ENCODE measurements at places on chromosomes 5 and 9.

DNA sequence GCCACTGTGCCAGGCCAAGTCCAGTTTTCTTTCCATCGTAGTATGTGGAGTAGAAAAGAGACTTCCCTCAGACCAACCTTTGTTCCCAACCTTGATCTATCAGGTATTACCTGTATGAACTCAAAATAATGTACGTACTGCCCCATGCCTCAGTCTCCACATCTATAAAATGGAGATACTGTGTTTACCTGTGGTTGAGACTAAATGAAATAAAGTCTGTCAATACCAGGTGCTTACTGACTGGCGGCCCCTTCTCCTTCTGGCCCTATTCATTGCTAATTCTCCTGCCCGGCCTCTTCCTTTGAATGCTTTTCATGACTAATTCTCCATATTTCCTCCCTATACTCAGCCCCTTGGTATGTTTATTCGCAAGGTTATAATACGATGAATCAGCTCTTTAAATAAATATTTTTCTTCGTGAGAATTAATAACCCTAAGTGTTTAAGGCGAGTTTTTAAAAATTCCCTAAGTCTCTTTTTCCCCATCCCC lies 89.6 kb upstream of the BASP1 start:
- no peak for DNase-seq

GRCh38 chr9:134100040-134100439 lies 32.2 kb upstream of the BRD3 start:
- DNase-seq = no peak

- peak; percentile 32 for DNase-seq
Observed at GRCh38 chr5:151924564-151925301, at the start of gene GLRA1. Gene GLRA1, minus strand, starts transcription at chr5:151924851. Its CDS starts 302 bp downstream, at chr5:151924549.

DNA sequence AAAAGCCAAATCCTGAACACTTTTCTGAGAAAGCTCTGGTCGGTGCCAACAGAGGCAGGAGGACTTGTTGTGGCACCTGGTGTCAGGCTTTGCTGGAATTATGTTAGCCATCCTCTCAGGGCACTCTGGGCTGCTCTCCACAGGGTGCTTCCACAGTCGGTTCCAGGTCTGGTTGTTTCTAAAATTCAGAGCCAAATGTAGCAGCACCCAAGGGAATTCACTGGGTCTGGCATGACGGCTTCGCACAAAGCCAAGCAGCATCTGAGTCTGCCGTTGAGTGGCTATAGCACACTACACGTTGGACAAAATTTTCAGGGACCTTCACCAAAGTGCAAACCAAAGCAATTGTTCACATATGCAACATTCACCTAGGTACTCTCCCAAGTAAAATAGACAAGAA lies 110.2 kb downstream of the PJA2 start:
- no peak for DNase-seq

- no peak for DNase-seq
Observed at GRCh38 chr5:158082696-158083287, 223.8 kb upstream of the CLINT1 start.

DNA sequence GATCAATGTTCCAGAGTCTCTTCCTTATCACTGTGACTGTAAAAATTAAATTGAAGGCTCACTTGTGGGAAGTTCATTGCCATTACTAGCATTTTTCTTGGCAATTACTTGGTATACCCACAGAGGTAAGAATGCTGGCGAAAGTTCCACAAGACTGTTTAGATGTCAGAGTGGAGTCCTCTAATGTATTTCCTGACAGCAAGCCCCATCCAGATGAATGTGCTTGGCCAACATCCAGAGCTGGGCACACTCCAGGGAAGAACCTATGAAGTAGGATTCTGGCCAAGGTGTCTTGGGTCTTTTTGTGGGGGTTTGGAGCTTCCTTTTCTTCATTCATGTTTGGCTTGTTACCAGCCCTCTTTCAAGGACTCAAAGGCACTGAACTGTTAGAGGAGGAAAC lies 473.6 kb downstream of the DMAC1 start:
- no peak for DNase-seq

DNA sequence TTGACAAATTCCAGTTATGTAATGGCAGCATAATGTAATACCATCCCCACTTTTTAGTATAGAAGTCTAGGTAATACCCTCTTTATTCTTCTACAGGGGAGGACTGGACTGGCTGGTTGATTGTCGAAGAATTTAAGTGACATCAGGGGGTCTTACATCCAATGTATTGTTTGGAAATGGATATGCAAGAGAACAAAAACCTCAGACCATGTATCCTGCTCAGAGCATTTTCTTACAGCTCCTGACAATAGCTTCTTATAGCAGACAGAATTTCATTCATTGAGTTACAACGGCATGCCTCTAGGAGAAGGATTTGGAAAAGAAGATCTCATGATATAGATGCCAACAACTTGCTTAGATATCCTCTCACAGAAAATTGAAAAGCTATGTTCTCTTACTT lies 2032.3 kb downstream of the EFNA5 start:
- no peak for DNase-seq

DNA sequence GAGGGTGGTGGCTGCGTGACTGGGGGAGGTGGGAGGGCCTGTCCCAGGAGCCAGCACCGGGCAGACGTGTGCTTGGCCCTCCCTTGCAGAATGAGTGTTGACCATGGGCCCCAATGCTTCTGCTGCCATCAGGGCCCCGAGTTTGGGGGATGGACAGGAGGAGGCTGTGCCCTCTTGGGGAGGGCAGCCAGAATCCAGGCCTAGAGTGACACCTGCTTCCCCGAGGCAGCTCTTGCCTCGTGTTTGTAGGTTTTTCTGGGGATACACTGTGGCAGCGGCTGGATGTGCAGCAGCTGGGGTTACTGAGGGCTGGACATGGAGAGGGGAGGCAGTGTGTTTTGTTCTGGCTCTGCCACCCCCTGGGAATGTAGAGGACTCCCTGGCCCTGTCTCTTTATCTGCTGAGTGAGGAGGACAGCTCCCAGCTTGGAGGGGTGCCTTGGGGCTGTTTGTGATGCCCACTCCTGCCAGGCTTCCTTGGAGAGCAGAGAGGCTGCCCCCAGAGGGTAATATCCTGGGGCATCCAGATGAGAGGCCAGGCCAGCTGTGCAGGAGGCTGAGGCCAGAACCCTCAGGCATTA lies 22.7 kb downstream of the WNK2 start:
- no peak for DNase-seq

- no peak for DNase-seq
Observed at GRCh38 chr5:96175090-96175489, 213.4 kb upstream of the ELL2 start.

DNA sequence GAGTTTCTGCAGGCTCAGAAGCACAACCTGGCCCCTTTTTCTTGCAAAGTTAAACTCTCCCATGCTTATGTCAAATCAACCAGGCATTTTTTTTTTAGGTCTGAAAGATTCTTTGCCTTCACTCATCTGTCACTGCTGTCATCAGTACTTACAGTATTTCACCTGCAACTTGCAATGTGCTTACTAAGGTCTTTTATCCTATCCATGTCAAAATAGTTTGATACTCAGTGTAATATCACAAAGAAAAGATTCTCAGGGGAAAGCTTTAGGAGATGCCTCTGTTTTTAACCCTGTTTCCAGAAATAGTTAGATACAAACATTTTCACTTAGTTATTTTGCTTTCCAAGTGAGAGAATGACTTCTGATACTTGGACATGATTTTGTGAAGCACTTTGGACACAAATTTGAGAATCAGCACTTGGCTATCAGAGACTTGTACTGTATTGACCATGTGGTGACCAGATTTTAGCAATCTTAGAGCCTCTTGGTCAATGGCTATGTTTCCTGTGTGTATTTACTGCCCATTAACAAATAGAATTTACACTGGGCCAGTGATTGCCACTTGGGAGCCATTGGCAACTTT lies 428.2 kb downstream of the IRX1 start:
- DNase-seq = no peak

DNA sequence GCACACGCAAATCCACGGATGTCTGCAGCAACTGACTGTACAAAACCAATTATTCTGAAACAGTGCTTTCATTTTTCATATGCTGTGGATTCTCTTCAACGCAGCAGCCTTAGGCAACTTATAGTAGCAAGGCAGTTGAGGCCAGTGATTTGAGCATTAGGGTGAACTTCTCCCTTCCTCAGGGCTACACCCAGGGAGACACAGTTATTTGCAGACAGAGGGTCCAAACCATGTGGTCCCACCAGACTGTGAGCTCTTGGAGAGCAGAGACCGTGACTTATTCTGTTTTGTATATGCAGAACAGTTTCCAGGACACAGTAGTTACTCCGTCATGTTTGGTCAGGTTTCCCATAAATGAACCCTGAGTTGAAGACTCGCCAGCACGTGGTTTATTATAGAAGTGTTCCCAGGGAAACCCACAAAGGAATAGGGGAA lies 19.0 kb upstream of the WHRN start:
- DNase-seq = no peak

DNA sequence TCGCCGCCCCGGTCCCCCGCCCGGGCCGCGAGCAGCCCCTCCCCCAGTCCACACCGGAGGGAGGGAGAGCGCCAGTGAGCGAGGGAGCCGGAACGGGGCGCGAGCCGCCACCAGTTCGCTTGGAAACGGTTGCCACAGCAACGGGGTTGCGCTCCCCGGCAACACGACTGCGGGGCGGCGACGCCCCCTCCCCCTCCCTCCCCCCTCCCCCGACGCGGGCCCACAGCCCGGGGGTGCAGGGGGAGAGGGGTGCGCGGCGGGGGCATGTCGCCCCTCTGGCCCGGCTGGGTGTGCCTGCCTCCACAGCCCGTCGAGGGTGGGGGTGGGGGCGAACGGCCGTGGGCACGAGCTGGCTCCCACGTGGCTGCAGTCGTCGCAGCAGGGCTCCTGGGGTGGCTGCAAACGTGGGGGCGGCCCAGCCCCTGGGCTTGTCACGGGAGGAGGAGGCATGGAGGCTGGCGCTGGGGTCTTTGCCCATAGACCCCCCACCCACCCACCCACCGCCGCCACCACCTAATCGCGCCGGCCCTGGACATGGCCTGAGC lies 524 bp downstream of the PRR7 start:
- DNase-seq = peak; percentile 68

GRCh38 chr9:121071756-121072421 lies 2.9 kb upstream of the CNTRL start:
- DNase-seq = no peak

DNA sequence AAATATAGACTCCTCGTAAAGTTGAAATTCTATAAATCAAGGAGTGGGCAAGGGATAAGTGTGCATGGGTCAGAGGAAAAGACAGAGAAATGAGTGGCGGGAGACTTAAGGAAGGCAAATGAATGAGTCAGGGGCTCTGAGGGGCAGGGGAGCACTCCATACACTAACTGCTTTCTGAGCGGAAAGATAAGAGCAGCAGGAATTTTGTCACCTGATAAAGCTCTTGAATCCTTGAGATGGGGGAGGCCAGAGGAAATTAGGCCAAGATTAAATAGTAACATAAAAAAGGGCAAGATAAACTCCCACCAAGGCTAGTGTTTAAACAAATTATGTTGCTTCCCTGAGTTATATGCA lies 191.0 kb upstream of the S1PR3 start:
- no peak for DNase-seq

GRCh38 chr9:84841931-84842330 lies 172.4 kb downstream of the NTRK2 start:
- no peak for DNase-seq

DNA sequence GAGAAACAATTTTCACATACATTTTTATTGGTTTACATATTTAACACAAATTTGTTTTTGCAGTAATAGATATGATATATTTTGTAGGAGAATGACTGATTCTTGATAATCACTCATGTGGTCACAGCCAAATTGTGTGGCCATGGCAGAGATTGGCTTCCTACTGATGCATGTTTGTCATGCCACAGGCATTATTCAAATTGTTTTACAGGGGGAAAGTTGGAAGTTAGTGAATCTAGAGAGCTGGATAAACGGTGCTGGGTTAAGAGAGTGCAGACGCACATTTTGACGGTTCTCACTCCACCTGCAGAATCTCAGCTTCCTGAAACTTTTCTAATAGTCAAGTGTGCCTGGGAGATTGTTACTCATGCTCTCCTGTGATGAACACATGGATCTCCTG lies 91.1 kb upstream of the FBN2 start:
- DNase-seq = no peak

GRCh38 chr5:137561608-137562007 lies 62.5 kb upstream of the SPOCK1 start:
- DNase-seq = no peak

DNA sequence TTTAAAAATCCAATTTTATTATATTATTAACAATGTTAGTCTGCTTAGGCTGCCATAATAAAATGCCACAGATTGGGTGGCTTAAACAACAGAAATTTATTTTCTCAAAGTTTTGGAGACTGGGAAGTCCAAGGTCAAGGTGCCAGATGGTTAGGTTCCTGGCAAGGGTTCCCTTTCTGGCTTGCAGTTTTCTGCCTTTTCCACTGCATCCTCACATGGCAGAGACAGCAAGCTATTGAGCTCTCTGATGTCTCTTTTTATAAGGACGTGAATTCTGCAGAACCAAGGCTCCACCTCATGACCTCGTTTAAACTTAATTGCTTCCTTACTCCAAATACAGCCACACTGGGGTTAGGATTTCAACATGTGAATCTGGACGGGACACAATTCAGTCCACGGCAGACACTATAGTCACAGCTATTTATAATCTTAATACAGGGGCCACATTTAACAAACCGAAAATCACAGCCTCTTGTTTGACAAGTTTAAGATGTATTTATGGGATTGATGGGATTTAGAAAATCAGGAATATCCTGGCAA lies 174.9 kb upstream of the PUM3 start:
- no peak for DNase-seq

- no peak for DNase-seq
Observed at GRCh38 chr5:67605730-67606585, 409.4 kb upstream of the CD180 start.

GRCh38 chr5:99765011-99765410 lies 770.2 kb upstream of the FAM174A start:
- no peak for DNase-seq

DNA sequence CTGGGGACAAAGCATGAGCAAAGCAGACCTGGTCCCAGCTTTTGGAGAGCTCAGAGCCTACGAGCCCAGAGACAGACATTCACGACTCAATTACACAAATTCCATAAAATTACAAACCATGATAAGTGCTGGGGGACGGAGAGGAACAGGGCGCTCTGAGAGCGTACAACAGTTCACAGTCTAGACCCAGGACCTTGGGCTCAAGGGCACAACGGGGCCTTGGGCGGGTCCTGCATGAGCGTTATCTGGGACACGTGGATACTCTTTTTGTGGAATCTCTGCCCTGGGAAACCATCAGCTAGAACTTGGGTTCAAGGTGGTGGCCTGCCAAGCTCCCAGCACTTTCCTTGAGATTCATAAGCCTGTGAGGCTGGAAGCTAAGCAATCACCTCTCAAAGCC lies 9.4 kb upstream of the ANXA6 start:
- DNase-seq = no peak

DNA sequence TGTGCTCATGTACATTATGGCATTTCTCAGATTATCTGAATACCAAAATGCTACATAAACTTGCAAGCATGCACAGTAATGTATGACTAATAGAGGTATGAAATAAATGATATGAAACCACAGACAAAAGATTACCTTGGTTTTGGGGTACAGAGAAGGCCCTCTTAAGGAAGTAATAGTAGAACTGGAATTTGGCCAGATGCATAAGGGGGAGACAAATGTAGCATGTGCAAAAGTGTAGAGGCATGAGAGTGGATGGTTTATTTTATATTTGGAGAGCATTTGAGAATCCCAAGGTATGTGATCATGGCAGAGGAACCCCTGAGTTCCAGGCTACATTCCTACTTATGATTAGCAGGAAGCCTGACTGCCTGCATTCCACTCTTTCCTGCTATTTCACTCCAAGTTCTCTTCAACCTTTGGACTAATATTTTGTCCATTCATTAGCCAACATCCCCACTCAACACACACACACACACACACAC lies 74.2 kb downstream of the MAMDC2 start:
- DNase-seq = no peak
